ENCODE measurements at places on chromosomes 1 and 21. TPM values are rescaled to one million over a fixed set of nuclear protein-coding genes. Genes with fewer than 3 reads are reported as not detected.

GRCh38 chr1:110610696-110611286, 4.6 kb upstream of the KCNA2 start:
- DNase-seq, result no peak
- no peak overlapping the region for H3K27ac ChIP-seq

DNA sequence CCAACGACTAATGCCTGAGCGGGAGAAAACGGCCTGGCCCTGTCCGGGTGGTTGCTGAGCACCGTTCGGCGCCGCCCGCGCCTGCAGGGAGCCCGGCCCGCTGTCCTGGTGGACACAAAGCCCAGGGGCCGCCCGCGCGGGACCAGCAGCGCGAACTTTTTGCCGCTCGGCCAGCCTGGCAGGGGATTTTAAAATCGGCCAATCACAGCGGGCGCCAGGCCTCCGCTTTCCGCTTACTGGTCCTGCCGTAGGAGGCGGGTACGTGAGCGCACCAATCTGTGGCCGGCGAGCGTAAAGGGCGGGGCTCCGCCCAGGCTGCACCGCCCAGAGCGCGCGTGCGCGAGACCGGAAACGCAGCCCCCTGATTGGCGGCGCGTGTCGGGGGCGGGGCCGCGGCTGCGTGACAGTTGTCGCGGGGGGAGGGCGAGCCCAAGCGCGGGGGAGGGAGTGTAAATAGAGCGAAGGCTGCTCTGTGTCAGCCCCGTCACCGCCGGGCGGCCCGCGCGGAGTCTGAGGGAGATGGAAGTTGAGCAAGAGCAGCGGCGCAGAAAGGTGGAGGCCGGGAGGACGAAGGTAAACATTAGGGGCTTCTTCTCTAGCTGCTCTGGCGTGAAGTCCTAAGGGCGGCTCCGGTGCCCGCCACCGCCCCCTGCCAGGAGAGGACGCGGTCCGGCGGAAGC, at the start of the genes C21orf58 and PCNT:
C21orf58 (minus strand) TSS at position 161 of the 680 bp plus-strand sequence. CDS start 1,132 bp downstream, outside the sequence.
PCNT (plus strand) TSS at position 447 of the 680 bp plus-strand sequence; CDS start at position 520, 73 bp downstream.
- H3K4me1 ChIP-seq, result peaks cover 32% of the 10 kb centered on the region
- H3K4me3 ChIP-seq, result peak within 1 kb of the TSS; percentile 99
- no peaks in the 10 kb centered on the region for H3K27me3 ChIP-seq
- H3K27ac ChIP-seq, result peak within 1 kb of the TSS; percentile 97
- H3K36me3 ChIP-seq, result no peaks in the 10 kb centered on the region

DNA sequence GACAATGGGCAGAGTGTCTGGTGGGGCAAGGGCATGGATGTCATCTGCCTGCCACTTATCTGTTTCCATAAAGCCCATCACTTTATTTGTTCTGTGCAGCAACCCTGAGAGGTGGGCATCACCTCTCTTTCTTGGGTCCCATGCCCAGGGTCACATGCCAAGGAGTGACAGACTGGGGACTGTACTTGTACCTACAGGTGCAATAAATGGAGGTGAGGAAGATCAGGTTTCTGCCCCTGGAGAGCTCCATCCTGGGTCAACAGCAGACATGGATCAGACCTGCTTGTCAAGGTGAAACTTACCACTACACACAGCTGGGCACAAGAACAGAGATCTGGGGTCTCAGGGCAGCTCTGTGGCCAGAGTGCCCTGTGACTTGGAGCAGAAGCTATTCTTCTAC, 18.4 kb upstream of the PRDM16 start:
- H3K4me1 ChIP-seq, result no peaks in the 10 kb centered on the region
- peaks cover 20% of the 10 kb centered on the region for H3K27me3 ChIP-seq
- H3K36me3 ChIP-seq, result no peaks in the 10 kb centered on the region
- DNase-seq, result no peak

- no peaks in the 10 kb centered on the region for H3K36me3 ChIP-seq
- no peaks in the 10 kb centered on the region for H3K27me3 ChIP-seq
- H3K4me3 ChIP-seq, result peak overlapping the region; percentile 41
- H3K27ac ChIP-seq, result no peak overlapping the region
Measured at GRCh38 chr21:41369105-41369919, 7.5 kb downstream of the MX2 start.

- no peak overlapping the region for H3K4me3 ChIP-seq
- H3K36me3 ChIP-seq, result no peaks in the 10 kb centered on the region
- peak; percentile 70 for DNase-seq
- no peak overlapping the region for H3K27ac ChIP-seq
- H3K27me3 ChIP-seq, result no peaks in the 10 kb centered on the region
- H3K4me1 ChIP-seq, result peaks cover 11% of the 10 kb centered on the region
Measured at GRCh38 chr1:34188418-34188817, 11.7 kb downstream of the C1orf94 start.

GRCh38 chr1:24021403-24022266, 41.5 kb upstream of the SRSF10 start:
- H3K27me3 ChIP-seq, result no peaks in the 10 kb centered on the region
- H3K4me3 ChIP-seq, result no peak overlapping the region
- peaks cover 10% of the 10 kb centered on the region for H3K4me1 ChIP-seq
- no peaks in the 10 kb centered on the region for H3K36me3 ChIP-seq
- no peak for DNase-seq
- no peak overlapping the region for H3K27ac ChIP-seq

- peaks cover 25% of the 10 kb centered on the region for H3K4me1 ChIP-seq
- no peak overlapping the region for H3K27ac ChIP-seq
- H3K36me3 ChIP-seq, result no peaks in the 10 kb centered on the region
- H3K4me3 ChIP-seq, result no peak overlapping the region
Measured at GRCh38 chr1:101158424-101158823, 78.4 kb upstream of the S1PR1 start.

DNA sequence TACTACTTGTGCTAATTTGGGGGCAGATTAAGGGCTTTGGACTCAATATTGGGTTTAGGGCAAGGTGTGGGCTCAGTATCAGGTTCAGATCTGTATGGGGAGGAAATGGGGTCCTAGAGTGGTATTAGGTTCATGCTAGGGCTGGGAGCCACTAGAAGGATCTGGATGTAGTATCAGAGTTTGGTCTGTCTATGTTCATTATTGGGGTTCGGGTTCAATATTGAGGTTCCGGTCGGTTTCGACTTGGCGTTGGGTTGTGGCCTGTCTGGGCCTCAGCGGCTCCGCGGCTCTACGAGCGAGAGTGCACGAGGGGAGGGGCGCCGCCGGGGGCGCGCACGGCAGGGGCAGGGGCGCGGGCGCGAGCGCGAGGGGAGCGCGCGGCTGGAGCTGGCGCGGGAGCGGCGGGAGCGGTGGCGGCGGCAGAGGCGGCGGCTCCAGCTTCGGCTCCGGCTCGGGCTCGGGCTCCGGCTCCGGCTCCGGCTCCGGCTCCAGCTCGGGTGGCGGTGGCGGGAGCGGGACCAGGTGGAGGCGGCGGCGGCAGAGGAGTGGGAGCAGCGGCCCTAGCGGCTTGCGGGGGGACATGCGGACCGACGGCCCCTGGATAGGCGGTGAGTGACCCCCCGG, at the start of gene PTPRF:
PTPRF (plus strand) TSS at position 401 of the 624 bp plus-strand sequence. CDS start 14,193 bp downstream, outside the sequence.
- peaks cover 13% of the 10 kb centered on the region for H3K27me3 ChIP-seq
- H3K4me1 ChIP-seq, result peaks cover 15% of the 10 kb centered on the region
- no peak within 1 kb of the TSS for H3K27ac ChIP-seq
- DNase-seq, result peak; percentile 87
- H3K4me3 ChIP-seq, result peak within 1 kb of the TSS; percentile 92

- H3K36me3 ChIP-seq, result no peaks in the 10 kb centered on the region
- no peaks in the 10 kb centered on the region for H3K4me1 ChIP-seq
- no peak overlapping the region for H3K4me3 ChIP-seq
- no peak overlapping the region for H3K27ac ChIP-seq
Measured at GRCh38 chr1:28965271-28965870, 51.0 kb downstream of the EPB41 start.

The SLC9C2 gene
- total RNA-seq, result not detected

The CADM3 gene
- 6.9 TPM for total RNA-seq

The C1orf74 gene
- total RNA-seq, result 6.9 TPM

The EFNA3 gene
- total RNA-seq, result 4.0 TPM

The C1orf185 gene
- total RNA-seq, result not detected

The FMO5 gene
- 0.28 TPM for total RNA-seq

The UTP25 gene
- 6.4 TPM for total RNA-seq

The PGLYRP4 gene
- not detected for total RNA-seq

The FBLIM1 gene
- total RNA-seq, result 4.7 TPM

The AMY1B gene
- not detected for total RNA-seq

All from neural progenitor cell (in vitro differentiated cells).